Activated CD4-positive, alpha-beta T cell treated with anti-CD3 and anti-CD28 coated beads for 36 hours (primary cell): ENCODE measurements at places on chromosomes 5 and 9. TPM values are rescaled to one million over a fixed set of nuclear protein-coding genes. Genes with fewer than 3 reads are reported as not detected.

DNA sequence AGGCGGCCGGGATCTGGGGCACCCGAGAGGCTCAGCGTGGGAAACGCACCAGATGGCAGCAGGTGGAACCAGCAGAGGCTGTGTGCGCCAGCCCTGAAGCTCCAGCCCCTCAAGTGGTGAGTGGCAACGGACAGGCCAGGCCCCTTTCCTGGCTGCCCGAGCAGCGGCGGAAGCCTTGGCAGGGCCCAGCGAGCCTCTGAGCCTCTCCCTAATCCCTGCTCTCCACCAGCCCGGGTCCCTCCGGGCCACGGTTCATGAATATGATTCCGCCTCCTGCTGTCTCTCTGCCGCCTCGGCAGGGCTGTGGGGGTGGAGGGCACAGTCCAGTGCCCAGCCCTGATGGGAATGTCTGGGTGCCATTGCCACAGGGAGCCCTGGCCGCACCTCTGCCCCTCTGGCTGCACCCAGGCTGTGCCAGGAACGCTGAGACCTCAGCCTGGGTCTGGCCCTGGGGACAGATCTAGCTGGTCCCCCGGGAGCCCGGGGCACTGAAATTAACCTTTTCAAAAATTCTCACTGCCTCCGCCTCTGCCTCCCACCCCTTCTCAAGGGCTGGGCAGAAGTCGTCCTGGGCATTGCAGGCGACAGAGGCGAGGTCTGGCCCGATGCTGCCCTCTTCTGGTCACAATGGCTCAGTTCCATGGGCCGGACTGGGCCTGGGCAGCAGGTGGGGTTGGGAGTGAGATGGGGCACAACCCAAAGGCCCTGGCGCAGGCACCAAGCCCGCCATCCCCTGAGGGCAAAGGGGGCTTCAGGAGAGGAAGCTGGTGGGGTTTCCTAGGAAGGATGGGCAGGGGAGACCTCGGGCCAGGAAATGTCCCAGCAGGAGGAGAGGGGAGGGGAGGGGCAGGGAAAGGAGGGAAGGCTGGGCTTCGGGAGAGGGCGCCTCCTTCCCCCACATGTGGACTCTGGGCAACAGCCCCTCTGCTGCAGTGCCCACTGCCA lies 20.3 kb downstream of the CCDC187 start:
- peak; percentile 86 for DNase-seq

GRCh38 chr9:98536542-98537173 lies 172.1 kb downstream of the GABBR2 start:
- DNase-seq: peak; percentile 63

DNA sequence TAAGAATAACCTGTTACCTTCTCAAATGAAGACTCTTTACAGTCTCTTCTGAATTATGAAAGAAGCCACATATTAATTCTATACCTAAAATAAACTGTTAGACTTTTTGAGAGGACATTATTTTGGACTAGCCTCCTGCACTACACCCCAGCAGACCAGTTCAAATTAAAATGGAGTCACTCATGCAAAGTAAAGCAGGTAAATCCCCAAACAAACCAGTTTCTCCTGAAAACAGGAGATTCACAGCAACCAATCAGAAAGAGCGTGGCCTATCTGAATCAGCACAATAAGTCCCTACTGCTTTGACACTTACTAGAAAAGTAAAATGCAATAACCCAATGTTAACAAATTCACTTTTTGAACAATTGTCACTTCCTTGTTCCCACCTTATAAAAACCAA lies 58.8 kb downstream of the PTBP3 start:
- no peak for DNase-seq

DNA sequence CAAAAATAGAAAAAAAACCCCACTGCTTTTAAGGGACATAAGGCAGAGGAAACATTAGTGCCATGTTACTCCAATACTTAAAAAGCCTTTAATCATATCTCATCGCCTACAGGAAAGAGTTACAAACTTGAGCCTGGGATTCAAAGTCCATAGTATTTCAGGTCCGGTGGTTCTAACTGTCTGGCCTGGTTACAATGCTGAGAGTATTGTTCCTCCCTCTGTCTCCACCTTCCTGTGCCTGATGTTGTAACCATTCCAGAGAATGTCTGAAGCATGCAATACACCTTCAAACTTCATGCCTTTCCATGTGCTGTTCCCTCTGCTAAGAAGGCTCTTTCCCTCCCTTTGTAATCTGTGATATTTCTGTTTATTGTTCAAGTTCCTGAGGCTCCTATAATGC lies 41.6 kb upstream of the SLC36A2 start:
- no peak for DNase-seq

Gene SLC4A9
- 0.21 TPM for total RNA-seq
